ENCODE measurements at places on chromosomes 7 and 10. TPM values are rescaled to one million over a fixed set of nuclear protein-coding genes. Genes with fewer than 3 reads are reported as not detected.

The KIAA1217 gene
- 48.7 TPM for total RNA-seq

The PON1 gene
- not detected for total RNA-seq

The TMEM139 gene
- total RNA-seq: 9.2 TPM

The KLF14 gene
- not detected for total RNA-seq

The ZCWPW1 gene
- 6.5 TPM for total RNA-seq

The PRPS1L1 gene
- not detected for total RNA-seq

The ARL5B gene
- total RNA-seq: 22.0 TPM

The WASL gene
- total RNA-seq: 34.7 TPM

The NPFFR1 gene
- total RNA-seq: not detected

The NRCAM gene
- 1.1 TPM for total RNA-seq

The EEPD1 gene
- 0.37 TPM for total RNA-seq

The NCF1 gene
- total RNA-seq: not detected

The OR2A7 gene
- 10.0 TPM for total RNA-seq

The IL2RA gene
- total RNA-seq: not detected

The SLC29A3 gene
- total RNA-seq: 4.0 TPM

The BRI3 gene
- 154 TPM for total RNA-seq

The CDC14C gene
- total RNA-seq: not detected

The AZGP1 gene
- 0.58 TPM for total RNA-seq

The MGAM2 gene
- not detected for total RNA-seq

The LFNG gene
- 2.4 TPM for total RNA-seq

The CUL2 gene
- 30.7 TPM for total RNA-seq

The CHAT gene
- not detected for total RNA-seq

The HOXA13 gene
- total RNA-seq: not detected

The RHOBTB1 gene
- total RNA-seq: 1.5 TPM

The HEPACAM2 gene
- not detected for total RNA-seq

The CLEC5A gene
- total RNA-seq: not detected

The METTL27 gene
- total RNA-seq: 4.4 TPM

The HOXA4 gene
- total RNA-seq: 2.6 TPM

The XRCC2 gene
- 5.2 TPM for total RNA-seq

The EXOC4 gene
- 127 TPM for total RNA-seq

The TMEM72 gene
- not detected for total RNA-seq

The FOXP2 gene
- not detected for total RNA-seq

The TUBB8 gene
- total RNA-seq: not detected

The TFEC gene
- not detected for total RNA-seq

The CYP26A1 gene
- not detected for total RNA-seq

The SEMA3D gene
- total RNA-seq: not detected

The MLXIPL gene
- 1.5 TPM for total RNA-seq

The MYL10 gene
- not detected for total RNA-seq

The SLC26A3 gene
- total RNA-seq: not detected

The ANTXRL gene
- total RNA-seq: not detected

The PRKCQ gene
- total RNA-seq: 0.52 TPM

The UTF1 gene
- total RNA-seq: not detected

Measured in MCF 10A (cell line).